WTC11 (cell line): ENCODE measurements at places on chromosomes 4 and X. TPM values are rescaled to one million over a fixed set of nuclear protein-coding genes. Genes with fewer than 3 reads are reported as not detected.
A peak's percentile ranks its signal among the peaks of the same experiment; 100 is the strongest.

- H3K4me3 ChIP-seq, result no peak overlapping the region
- no peaks in the 10 kb centered on the region for H3K4me1 ChIP-seq
- no peak for DNase-seq
- no peak overlapping the region for H3K27ac ChIP-seq
- H3K36me3 ChIP-seq, result no peaks in the 10 kb centered on the region
- no peaks in the 10 kb centered on the region for H3K27me3 ChIP-seq
These were observed 99.3 kb upstream of the GRPR start for GRCh38 chrX:16023790-16024734.

DNA sequence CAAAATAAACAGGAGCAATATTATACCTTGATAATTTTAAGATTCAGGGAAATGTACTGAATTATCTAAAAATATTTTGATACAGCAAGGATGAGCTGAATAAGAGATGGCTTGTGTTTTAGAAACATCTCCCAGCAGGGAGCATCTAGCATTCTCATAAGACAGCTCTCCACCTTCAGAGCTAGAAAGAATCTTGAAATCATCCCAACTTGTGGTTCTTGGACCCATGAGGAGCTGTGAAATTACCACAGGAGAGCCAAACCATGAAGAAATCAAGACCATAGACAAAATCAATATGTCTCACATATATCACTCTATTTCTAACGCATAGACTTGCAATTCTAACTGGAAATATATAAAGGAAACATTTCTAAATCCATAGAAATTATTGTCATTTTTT, 210.6 kb upstream of the DKK2 start:
- H3K4me3 ChIP-seq, result no peak overlapping the region
- H3K36me3 ChIP-seq, result no peaks in the 10 kb centered on the region
- peaks cover 9% of the 10 kb centered on the region for H3K4me1 ChIP-seq

DNA sequence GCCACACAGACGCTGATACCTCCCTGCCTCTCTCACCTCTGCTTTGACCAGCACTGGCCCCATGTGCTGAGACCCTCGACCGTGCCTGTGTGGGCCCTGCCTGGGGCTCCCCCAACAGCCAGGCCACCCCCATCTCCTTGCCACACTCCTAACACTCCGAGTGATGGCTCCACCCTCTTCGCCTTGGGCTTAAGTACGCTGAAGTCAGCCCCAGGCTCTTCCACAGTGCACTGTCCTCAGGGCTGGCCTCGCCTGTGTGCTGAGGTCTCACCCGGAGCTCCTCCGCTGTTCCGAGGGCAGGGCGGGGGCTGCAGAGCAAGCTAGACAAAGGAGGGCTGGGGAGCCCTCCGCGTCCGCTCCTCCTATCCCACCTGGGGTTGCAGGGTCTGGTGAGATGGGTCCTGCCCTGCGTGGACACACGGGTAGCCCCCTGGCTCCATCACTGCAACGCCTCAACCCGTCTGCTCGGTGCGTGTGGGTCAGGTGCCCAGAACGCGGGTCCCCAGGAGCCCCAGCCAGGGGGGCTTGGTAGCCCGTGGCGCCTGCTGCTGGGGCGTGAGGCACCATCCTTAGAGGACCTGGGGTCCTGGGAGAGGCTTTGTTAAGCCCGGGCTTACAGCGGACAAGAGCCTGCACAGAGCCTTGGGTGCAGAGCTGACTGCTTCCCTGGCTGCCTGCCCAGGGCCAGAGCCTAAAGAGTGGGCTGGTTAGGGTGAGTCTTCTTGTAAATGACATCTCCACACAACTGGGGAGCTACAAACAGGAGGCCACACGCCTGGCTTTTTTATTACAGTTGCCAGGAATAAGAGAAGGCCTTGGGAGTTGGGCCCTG, 42.6 kb upstream of the NKX1-1 start:
- no peak for DNase-seq
- H3K27ac ChIP-seq, result no peak overlapping the region
- H3K36me3 ChIP-seq, result peaks cover 14% of the 10 kb centered on the region
- no peaks in the 10 kb centered on the region for H3K4me1 ChIP-seq

The EXOC1L gene
- not detected in 3 replicates for total RNA-seq

DNA sequence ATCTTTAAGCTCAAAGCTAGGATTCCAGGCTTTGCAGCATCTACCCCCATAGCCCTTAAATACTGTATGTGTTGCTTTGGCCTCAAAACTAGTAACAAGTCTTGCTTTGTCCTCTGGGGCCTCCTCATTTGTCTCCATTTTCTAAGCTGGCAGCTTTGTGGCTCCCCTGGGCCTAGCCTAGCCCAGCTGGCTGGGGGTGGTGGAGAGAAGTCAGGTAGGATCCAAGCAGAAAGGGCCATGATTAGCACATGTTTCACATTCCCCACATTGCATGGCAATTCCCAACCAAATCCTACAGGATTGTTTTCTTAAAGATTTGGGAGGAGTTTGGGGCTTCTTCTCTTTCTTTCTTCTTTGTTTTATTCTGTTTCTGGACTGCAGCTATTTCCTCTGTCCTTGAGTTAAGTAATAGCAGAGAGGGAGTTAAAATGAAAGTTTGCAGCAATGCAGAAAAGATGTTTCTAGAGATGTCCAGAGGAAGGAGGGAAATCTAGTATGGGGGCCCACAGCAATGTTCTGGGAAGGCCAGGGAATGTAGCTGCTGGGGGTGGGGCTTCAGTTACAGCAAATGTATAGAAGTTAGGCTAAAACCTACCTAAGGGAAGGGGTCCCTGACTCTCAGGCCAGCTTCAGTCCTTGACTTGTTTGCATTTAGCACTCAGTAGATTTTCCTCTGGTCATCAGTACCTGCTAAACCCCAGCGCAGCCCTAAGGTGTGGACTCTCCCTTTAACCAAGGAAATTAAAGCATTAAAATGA, 92.1 kb downstream of the SHROOM4 start:
- H3K36me3 ChIP-seq, result peaks cover 11% of the 10 kb centered on the region
- H3K27ac ChIP-seq, result peak overlapping the region; percentile 95
- no peaks in the 10 kb centered on the region for H3K27me3 ChIP-seq
- no peak overlapping the region for H3K4me3 ChIP-seq

GRCh38 chr4:169335331-169335730, 64.6 kb upstream of the SH3RF1 start:
- H3K4me3 ChIP-seq, result no peak overlapping the region
- no peaks in the 10 kb centered on the region; the same call in 1 of the 2 replicates for H3K36me3 ChIP-seq
- H3K4me1 ChIP-seq, result peaks cover 25% of the 10 kb centered on the region
- no peaks in the 10 kb centered on the region for H3K27me3 ChIP-seq
- no peak for DNase-seq

The STK32B gene
- 1.2 to 1.9 TPM (median 1.6 TPM) in 3 replicates for total RNA-seq

DNA sequence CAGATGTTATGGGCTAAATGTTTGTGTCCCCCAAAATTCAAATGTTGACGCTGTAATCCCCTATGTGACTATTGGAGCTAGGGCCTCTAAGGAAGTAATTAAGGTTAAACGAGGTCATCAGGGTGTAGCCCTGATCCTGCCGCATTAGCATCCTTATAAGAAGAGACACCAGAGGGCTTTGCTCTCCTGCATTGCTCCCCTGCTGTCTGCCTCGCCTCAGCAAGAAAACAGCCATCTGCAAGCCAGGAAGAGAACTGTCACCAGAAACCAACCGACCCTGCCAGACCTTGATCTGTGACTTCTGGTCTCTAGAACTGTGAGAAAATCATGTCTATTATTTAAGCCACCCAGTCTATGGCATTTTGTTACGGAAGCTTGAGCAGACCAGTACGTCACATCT, 331.9 kb downstream of the DCTD start:
- H3K27ac ChIP-seq, result peak overlapping the region; percentile 51
- DNase-seq, result peak; percentile 38
- H3K36me3 ChIP-seq, result peaks cover 19% of the 10 kb centered on the region
- no peak overlapping the region for H3K4me3 ChIP-seq
- no peaks in the 10 kb centered on the region for H3K27me3 ChIP-seq

DNA sequence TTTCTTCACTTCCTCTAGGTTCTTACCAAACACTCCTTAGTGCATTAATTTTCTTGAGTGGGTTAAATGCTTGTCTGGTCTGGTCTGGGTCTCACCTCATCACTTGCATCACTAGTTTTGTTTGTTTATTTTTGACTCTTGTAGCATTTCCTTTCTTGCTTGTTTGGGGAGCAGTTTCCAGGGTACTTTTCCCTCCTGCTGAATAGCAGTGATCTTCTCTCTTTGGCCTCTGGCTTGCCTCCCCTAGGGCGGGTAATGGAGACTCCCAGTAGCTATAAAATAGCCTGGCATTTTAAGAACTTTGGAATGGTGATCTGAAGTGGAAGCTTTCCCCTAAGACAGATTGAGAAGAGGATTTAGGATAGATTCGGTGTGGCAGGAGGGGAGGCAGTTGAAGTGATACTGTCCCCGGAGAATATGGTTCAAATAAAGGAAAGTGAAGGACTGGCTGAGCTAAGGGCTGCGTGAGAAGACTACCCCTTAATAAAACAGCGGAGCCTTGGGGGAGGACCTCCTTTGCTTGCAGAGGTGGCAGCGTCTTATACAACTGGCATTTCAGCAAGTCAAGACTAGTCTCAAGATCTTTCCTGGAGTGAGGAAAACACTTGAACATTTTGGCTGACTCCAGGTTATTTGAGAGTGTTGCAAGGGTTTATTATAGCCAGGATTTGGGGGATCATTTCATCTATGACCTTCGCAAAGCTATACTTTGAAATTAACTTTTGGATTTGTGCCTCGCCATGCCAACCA, 190.6 kb downstream of the FRAS1 start:
- peak overlapping the region; percentile 35 for H3K27ac ChIP-seq
- no peaks in the 10 kb centered on the region for H3K27me3 ChIP-seq
- peaks cover 42% of the 10 kb centered on the region for H3K4me1 ChIP-seq
- H3K36me3 ChIP-seq, result peaks cover 20% of the 10 kb centered on the region
